ENCODE measurements at places on chromosomes 4 and X.

- no peak for DNase-seq
These were observed 77.2 kb downstream of the ATP10D start for GRCh38 chr4:47562297-47562696.

GRCh38 chr4:41258783-41259182, 2.1 kb downstream of the UCHL1 start:
- DNase-seq, result peak; percentile 72

- no peak for DNase-seq
These were observed 7.6 kb downstream of the KLF3 start for GRCh38 chr4:38671592-38671940.

GRCh38 chrX:18126971-18127370, 93.7 kb downstream of the BEND2 start:
- DNase-seq, result no peak

- DNase-seq, result peak; percentile 78
These were observed at the start of gene NAAA for GRCh38 chr4:75940692-75941253. Gene NAAA (minus strand): TSS chr4:75941013. CDS start chr4:75940949, 64 bp downstream.

DNA sequence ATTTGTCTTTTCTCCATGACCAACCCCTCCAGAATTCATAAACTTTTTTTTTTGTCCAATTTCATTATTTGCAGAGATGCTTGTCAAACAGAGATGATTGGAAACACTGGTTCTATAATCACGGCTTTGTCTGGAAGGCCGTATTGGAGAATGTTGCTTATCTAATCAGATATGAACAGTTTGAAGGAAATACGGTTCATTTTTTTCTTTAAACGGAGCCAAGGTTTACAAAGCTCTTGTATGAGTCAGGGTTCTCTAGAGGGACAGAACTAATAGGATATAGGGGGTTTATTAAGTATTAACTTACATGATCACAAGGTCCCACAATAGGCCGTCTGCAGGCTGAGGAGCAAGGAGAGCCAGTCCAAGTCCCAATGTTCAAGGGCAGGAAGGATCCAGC, 1415.8 kb downstream of the C4orf33 start:
- DNase-seq, result no peak

DNA sequence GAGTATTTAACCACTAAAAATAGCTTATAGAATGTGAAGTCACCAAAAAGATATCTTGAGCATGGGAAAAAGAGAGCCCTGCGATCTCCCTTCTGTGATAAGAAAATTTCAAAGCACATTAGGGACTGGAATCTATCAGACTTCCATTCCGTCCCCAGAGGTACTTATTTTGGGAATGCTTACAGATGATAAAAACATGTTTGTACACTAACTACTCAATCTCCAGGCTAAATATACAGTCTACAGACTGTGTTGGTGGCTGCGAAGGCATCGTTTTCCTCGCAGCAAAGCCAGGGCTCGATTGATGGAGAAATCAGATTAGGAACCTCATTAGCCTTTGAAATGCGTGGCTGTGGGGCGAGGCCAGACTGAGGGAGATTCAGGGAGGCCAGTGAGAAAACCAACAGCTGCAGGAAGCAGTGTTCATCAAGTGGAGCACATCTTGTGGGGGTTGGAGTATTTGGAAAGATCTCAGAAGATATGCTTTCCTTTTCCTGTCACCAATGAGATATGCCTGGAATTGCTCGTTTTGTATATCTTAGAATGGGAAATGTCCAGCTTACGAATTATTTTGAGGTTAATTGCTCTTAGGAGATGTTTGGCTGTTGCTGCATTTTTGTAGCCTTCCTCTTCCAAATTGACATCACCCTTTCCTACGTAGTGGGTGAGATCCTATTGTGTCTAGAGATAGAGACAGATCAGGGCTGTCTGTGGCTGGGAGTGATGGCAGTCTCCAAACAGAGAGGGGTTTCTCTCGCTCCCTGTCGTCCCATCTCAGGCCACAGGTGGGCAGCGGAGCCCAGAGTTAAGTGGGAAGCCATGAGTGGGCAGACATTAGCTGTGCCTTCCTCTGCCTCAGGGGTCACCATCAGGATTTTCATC, 224.9 kb upstream of the FAT1 start:
- DNase-seq, result no peak

GRCh38 chrX:18491587-18492340, 66.4 kb downstream of the CDKL5 start:
- DNase-seq, result no peak

GRCh38 chr4:126986828-126987227, 645.9 kb upstream of the INTU start:
- DNase-seq, result no peak

DNA sequence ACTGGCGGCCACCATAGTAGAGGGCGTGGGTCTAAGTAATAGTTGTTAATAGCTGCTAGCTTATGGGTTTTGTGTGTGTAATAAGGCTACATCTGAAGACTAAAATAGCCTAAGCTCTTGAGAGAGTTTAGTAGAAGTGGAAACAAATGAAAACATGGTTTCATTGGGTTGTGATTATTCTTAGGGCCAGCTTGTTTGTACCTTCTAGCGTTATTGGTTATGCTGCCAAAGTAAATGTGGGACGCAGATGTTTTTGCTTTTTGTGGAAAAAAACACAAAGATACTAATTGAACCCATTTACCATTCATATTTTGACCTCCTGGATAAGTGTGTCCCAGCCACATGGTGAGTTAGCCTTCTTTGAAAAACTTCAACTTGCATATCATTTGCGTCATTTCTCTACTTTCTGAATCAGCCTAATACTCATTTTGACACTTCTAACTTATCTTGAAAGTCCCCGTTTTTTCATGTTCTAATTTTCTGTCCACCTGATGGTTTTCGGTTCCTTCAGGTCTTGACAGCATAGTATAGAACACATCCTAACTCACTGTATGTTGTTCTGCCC, 305.3 kb downstream of the FRMPD4 start:
- DNase-seq, result no peak

GRCh38 chrX:3451571-3451970, 105.1 kb upstream of the MXRA5 start:
- no peak for DNase-seq

DNA sequence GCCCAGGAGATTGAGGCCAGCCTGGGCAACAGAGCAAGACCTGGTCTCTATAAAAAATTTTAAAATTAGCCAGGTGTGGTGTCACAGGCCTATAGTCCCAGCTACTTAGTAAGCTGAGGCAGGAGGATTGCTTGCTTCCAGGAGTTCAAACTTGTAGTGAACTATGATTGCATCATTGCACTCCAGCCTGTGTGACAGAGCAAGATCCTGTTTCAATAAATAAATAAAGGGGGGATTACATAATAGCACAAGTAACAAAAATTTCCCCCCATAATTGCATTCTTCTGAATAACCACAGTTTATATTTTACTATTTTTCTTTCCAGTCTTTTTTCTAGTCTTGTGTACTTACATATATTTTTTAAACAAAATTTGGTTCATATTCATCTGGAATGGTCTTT, 135.6 kb downstream of the CHIC2 start:
- DNase-seq, result no peak

DNA sequence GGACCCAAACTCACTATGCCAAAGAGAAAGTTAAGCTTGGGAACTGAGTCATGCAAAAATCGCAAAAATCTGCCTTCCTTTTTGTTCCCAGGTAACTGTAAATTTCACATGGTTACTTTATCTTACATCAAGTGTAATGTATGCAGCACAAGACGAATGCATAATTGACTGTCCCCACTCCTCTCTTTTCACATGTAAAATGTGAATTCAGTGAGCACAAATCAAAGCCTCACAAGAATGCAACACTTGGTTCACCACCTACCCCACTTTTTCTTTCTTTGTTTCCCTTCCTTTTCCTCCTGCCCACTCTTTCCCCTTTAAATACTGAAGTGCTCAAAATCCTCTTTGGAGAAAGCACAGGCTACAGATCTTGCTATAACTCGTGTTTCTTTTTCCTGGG, 53.2 kb downstream of the MAGED4B start:
- DNase-seq, result no peak

- no peak for DNase-seq
These were observed 171.9 kb downstream of the NDST4 start for GRCh38 chr4:114941503-114941902.

GRCh38 chr4:92163348-92163747, 140.4 kb upstream of the GRID2 start:
- no peak for DNase-seq

GRCh38 chr4:62627671-62628070, 1427.5 kb downstream of the ADGRL3 start:
- DNase-seq, result no peak

DNA sequence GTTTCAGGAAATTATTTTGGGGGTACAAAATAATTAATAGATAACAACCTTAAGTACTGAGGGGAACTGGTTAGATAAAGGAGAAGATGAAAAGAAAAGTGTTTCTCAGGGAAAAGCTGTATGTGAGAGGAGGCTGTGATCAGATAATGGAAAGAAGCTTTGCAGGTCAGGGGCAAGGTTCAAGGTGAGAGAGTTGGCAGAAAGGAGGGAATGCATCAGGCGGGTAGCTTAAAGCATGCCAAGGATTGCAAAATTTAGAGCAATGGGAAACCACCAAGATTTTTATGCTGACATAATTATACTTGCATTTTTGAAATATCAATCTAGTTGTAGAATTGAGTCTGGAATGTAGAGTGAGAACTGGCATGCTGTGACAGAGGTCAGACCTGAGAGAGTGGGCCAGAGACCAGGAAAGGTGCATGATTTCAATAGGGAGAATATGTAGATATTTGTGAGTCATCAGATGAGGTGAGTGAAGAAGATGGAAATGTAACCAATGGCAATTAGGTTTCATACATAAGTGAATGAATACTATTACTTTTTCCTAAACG, 508.7 kb downstream of the TRIML1 start:
- no peak for DNase-seq

- peak; percentile 88 for DNase-seq
These were observed at the start of gene TET2 for GRCh38 chr4:105146276-105147015. Gene TET2 (plus strand): TSS chr4:105146876. CDS start chr4:105233943, 87,067 bp downstream.

GRCh38 chr4:107366016-107366735, 330.1 kb upstream of the DKK2 start:
- no peak for DNase-seq

GRCh38 chrX:44580466-44580865, 37.8 kb upstream of the FUNDC1 start:
- no peak for DNase-seq

- no peak for DNase-seq
These were observed 179.4 kb downstream of the QDPR start for GRCh38 chr4:17332478-17332877.

DNA sequence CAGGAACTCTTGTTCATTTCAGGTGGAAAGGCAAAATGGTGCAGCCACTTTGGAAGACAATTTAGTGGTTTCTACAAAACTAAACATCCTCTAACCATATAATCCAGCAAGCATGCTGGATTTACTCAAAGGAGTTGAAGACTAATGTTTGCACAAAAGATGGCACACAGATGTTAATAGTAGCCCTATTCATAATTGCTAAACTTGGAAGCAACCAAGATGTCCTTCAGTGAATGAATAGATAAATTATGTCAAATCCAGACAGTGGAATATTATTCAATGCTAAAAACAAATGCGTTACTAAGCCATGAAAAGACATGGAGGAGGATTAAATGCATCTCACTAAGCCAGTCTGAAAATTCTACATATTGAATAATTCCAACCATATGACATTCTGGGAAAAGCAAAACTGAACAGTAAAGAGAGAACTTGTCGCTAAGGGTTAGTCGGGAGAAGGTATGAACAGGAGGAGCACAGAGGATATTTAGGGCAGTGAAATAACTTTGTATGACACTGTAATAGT, 48.2 kb upstream of the PCDH7 start:
- no peak for DNase-seq

GRCh38 chr4:112109360-112110058, 35.7 kb upstream of the FAM241A start:
- DNase-seq, result no peak

- peak; percentile 21 for DNase-seq
These were observed 137.5 kb downstream of the PALLD start for GRCh38 chr4:168634276-168634802.

DNA sequence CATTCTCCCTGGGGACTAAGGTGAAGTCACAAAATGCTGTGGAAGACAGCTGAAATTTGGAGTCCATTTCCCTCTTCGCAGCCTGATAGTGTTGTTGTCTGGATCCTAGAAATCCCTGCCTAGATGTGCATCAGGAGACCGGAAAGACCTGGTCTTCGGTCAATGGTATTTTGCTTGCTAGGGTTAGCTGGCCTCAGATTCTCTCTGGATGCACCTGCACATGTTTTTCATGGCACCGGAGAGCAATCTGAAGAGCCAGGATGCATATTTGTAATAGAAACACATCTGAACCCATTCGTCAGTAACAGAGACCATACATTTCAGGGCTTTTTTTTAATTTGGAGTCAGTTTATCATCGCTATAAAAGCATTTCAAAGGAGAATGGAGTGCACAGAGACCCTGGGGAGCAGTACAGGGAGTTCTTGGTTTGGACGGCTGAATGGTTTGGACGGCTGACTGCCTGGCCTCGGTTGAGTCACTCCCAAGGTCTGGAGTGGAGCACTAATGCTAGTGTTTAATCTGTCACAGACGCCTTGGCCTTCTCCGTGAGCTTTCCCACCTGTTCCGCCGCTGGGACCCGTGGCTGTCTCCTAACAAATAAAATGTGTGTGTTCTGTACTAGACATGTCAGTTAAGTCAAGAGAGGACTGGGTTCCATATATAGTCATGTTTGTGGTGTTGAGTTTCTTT, 7.5 kb upstream of the PDLIM3 start:
- no peak for DNase-seq

DNA sequence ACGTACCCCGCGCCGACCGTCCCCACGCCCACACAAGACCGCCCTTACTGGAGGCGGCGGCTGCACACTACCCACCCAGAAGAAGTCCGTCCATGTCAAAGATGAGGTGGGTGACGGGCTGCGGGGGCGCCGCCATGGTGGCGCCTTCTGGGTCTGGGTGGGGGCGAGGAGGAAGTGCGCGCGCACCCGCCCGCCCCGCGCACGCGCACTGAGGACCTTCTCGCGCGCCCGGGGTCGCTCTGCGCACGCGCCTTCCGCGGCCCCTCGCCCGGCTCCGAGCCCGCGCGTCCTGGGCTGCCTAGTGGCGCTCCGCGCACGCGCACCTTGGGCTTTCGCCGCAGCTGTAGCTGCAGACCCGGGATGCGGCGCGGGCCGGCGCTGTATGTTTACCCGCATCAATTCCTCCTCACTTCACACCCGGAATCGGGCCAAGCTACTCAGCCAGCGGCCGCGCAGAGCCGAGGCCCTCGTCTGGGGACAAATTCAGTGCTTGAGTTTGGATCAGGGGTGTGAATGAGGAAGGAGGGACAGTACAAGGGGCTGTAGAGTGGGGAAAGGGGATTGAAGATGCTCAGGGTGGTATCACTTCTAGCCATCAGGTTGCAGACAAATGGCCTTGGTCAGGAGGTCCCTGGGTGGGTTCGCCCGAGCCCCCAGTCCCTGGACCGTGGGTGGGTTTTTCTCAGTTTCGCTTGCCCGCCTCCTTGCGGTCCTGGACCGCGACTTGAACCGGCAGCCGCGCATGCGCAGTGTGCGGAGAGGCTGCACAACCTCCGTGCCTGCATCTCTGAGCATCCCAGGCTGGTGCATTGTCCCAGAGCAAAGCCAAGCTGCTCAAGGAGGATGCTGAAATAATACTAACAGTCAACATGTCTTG, at the start of gene PUDP:
Gene PUDP, minus strand, starts transcription at position 176 of the 877 bp plus-strand sequence. Its CDS starts 40 bp downstream, at position 136.
- DNase-seq, result peak; percentile 65
